T-cell (primary cell): ENCODE measurements at places on chromosomes 3 and 15. TPM values are rescaled to one million over a fixed set of nuclear protein-coding genes. Genes with fewer than 3 reads are reported as not detected.

- DNase-seq, result no peak
Observed at GRCh38 chr3:158918451-158918850, 116.6 kb downstream of the MFSD1 start.

DNA sequence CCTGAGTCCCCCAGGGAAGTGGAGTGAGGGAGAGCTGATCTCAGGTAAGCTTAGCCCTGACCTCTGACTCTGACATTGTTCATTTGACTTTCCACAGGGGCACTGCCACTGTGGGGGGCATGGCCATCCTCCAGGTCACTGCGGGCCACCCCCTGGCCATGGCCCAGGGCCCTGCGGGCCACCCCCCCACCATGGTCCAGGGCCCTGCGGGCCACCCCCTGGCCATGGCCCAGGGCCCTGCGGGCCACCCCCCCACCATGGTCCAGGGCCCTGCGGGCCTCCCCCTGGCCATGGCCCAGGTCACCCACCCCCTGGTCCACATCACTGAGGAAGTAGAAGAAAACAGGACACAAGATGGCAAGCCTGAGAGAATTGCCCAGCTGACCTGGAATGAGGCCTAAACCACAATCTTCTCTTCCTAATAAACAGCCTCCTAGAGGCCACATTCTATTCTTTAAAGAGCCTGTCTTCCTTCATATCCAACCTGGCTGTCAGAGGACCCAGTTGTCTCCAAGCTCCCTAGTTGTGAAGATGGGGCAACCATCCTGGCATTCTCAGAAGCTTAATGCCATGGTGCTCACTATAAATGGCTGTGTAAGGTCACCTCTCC lies 1.9 kb upstream of the DISP2 start:
- no peak for DNase-seq

DNA sequence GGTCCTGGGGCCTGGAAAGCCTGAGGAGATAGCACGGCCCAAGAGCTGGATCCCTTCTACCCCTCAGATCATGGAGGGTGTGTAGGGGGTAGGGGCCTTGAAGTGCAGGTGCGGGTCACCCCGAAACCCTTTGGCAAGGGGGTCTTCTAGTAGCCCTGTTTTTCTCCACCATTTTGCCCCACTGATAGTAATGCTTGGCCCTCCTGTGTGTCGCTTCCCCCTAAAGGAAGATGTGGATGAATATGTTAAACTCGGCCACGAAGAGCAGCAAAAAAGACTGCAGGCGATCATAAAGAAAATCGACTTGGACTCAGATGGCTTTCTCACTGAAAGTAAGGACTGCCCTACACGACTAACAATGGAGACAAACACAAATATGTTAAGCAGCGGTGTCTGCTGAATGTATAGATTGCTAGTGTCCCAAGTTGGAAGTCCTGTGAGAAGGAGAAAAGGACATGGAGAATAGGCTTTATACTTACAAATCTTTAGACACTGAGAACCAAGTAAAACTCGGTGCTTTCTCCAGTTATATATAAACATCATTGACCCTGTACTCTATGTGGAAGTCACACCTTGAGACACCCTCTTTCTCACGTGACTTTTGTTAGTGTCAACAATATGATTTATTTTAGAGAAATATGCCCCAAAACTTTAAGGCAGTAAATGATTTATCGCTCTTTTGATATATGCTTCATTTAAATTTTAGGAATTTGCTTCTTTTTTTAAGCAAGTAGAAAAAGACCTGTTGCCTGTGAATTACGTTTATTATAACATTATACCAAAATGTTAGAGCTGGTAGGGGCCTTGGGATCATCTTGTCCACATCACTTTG lies 802 bp downstream of the RCN2 start:
- no peak for DNase-seq

GRCh38 chr3:141181819-141182218 lies 49.8 kb upstream of the PXYLP1 start:
- no peak for DNase-seq

SLC28A2 gene
- not detected for total RNA-seq

SOX2 gene
- 0.26 TPM for total RNA-seq
